ENCODE measurements at places on chromosomes 12 and 14. TPM values are rescaled to one million over a fixed set of nuclear protein-coding genes. Genes with fewer than 3 reads are reported as not detected.

The CLEC9A gene
- not detected for total RNA-seq

DNA sequence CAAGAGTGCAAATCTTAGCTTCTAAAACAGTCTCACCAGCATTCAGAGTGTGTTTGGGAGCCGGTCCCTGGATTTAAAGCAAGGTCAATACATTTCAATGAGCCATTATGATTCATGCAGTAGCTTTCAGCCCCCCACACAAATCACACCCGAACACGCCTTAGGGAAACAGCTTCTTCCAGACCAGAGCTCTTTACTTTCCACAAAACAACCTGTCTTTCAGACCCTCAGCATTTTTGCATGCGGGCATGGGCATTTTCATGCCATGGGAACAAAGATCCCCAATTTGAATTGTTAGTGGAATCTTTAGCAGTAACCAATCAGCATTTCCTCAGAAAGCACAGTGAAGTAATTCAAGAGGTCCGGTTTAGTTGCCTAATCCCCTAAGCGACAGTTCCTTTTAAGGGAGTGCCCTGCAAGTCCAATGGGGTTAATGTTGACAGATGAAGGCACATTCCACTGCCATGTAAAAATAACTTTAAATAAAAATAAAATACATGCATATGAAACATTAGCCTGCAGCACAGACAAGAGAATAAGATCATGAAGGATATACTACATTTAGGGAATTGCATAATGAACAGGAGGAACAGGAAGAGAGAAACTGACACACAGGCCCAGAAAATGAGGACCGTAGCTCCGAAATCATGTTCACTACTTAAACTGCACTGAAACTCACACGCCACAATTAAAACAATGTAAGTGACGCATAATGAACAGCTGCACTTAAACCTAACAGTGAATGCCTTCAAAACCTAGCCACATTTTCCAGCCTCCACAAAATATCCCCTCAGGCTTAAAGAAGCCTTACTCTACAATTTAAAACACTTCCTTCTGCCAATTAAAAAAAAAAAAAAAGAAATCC is 4.0 kb downstream of the VPS37B start:
- no peak for DNase-seq

DNA sequence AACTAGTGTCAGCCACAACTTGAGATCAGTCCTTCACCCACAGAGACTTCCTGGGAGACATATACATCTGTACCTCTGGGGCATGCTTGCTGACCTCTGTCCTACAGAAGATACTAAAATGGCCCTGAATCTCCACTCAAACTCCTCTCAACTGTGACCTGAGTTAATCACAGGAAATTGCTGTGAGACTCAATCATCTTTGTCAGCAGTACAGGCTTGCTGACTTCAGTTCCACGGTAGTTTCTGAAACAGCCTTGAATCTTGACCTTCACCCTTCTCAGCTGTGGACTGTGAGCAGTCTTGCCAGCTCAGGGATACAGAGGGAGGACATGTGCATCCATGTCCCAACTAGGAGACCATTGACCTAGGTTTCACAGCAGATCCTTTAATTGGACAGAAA is 1.4 kb upstream of the KLRC1 start:
- DNase-seq, result no peak

DNA sequence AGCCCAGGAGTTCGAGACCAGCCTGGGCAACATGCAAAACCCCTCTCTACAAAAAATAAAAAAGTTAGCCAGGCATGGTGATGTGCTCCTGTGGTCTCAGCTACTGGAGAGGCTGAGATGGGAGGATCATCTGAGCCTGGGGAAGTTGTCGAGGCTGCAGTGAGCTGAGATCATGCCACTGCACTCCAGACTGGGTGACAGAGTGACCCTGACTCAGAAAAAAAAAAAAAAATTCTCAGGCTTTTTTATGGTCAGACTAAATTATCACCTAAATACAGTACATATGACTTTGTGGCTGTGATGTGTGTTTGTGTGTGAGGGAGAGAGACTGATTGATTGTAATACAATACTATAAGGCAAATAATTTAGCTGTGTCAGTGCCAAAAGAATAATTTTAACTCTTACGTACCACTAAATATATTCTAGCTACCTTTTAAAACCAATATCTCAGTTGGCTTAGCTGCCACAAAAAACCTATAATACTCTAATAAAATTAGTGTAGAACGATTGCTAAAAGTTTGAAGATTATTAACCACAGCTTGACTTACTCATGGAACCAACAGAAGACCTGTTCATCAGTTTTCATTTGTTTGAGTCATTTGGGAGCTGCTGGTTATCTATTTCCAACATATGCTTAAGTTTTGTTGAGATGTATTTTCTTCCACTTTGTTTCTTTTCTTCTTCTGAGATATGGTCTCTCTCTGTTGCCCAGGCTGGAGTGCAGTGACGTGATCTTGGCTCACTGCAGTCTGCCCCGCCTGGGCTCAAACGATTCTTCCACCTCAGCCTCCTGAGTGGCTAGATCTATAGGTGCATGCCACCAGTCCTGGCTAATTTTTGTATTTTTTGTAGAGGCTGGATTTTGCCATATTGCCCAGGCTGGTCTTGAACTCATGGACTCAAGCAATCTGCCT is 58.0 kb downstream of the DIP2B start:
- no peak for DNase-seq

DNA sequence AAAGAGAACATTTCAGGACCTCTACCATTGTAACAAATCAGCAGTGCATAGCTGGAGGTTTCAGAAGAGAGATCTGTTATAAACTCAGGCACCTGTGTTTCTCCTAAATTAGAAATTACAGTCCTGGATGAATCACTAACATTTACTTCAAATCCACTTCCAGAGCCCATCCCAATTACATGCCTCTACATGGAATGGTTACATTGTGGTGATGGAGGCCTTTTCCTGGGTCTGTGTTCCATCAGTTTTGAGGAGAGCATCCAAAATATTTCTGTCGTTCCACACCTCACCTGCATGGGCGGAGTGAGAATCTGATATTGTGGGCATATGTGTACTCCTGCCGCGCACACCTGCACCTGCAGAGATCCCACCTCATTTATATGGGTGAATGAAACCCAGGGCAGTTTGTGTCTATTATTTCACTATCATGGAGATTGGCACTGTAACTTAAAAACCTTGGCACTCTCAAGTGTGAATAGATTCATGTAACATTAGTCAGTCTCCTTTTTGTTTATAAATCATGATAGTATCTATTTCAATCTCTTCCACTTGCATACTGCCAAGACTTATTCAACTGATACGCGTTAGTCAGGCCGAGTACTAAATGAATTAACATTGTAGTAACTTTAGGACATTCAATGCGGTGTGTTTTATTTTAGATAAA is 215.1 kb upstream of the FAR2 start:
- no peak for DNase-seq

DNA sequence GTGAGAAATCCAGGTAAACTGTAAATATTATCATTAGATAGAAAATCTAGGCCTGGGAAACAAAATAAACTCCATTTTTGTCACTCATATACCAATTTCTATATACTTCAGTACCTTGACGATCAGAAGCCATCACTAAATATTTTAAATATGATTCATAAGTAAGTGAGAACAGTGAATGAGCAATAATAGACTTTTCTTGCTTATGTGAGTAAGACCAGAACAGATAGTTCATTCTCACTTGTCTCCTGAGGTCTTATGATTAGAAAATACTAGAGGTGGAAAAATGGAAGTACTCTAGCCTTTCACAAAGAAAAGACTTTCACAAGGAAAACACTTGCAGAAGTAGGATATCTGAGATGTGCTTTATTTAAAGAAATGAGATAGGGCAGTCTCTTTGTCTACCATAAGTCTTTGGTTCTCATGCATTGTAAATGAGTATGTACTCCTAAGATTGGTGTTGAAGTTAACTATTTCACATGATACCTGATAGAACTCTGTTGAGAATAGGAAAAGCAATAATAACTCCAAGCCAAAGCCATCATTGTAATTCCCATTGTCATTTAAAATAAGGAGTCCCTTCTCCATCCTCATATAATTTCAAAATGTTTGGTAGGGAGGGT is 10.1 kb upstream of the SMCO3 start:
- DNase-seq, result no peak

The SERPINA12 gene
- total RNA-seq, result not detected

The GPD1 gene
- total RNA-seq, result 1.1 TPM

- DNase-seq, result peak; percentile 29
Observed at GRCh38 chr12:110846615-110847566, at the start of gene CCDC63. TSS of gene CCDC63 (plus strand) at chr12:110846987. CDS start at chr12:110852955, 5,968 bp downstream.

DNA sequence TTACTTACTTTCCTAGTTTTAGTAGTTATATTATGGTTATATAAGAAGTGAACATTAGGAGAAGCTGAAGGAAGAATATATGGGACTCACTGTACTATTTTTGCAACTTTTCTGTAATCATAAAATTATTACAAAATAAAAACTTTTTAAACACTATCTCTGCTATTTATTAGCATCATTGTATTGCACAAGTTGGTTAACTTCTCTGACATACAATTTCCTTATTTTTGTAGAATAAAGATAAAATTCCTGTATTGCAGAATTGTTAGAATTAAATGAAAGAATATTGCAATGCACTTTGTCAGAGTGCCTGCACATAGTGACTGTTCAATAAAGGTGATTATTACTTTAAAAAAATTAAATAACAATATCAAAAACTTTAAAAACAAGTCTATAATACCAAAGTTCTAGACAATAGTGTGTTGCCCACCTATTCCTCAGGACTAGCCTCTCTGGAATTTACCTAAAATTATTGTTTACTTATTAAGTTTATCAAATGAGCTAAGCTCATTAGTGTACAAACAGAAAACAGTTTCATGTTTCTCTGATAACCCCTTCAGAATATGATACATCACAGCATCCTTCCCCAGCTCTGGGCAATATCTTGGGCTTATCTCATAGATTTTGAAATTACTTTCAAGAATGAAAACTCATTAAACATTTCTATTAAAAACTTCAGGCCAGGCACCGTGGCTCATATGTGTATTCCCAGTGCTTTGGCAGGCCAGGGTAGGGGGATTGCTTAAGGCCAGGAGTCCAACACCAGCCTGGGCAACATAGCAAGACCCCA is 77.4 kb upstream of the TMPO start:
- DNase-seq, result no peak

GRCh38 chr12:10243818-10244520 is 31.3 kb downstream of the GABARAPL1 start:
- DNase-seq, result no peak

The PRH2 gene
- total RNA-seq, result not detected

The DAO gene
- total RNA-seq, result not detected

Data from naive thymus-derived CD8-positive, alpha-beta T cell (primary cell).